ENCODE measurements at places on chromosomes 3 and 15.

DNA sequence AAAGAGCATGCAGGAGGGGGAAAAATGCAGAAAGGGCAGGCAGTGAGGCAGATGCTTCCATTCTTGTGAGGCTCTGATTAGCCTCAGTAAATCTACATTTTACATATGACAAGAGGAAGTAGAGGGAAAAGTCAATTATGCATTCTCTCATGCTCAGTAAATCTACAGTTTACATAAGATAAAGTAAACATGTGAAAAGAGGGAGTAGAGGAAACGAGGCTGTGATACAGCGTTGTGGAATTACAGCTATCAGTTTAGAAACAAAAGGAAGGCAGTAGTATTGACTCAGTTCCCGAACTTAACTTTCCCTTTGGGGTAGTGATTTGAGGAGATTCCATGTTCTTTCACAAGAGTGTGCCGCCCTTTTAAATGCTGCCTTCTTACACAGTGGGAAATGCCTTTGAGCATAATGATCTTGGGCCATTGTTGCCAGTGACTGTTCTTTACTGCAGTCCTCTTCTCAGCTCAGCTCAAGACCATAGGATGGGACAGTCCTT, 39.3 kb downstream of the OSTN start:
- no peak for DNase-seq

DNA sequence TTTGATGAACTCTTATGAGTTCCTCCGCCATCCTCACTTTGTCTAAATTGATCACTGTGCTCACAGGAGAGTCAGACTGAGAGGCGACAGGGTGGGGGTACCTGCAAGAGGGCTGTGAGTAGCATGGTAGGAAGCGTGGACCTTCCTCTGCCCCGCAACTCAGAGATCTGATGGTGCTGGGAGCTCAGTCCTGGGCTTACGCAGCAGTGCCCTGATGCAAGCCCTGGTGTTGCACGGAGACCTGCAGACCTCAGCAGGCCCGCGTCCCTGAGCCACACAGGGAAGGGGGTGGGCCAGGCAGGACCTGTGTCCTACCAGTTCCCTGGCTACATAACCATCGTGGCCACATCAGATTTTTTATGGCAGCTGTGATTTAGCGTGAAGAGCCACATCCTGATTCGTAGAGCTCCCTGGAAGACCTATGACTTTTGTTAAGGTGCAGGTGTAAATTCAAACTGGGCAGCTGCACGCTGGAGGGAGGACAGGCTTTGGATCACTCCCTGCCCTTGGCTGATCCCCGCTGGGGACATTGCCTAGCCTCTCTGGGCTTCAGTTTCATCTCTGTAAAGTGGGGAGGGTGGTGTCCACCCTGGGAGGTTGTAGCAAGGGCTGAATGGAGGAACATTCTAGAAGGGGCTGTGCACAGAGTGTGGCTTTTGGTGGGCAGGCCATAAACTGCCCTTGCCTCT, 176.1 kb downstream of the KLF13 start:
- DNase-seq: no peak

DNA sequence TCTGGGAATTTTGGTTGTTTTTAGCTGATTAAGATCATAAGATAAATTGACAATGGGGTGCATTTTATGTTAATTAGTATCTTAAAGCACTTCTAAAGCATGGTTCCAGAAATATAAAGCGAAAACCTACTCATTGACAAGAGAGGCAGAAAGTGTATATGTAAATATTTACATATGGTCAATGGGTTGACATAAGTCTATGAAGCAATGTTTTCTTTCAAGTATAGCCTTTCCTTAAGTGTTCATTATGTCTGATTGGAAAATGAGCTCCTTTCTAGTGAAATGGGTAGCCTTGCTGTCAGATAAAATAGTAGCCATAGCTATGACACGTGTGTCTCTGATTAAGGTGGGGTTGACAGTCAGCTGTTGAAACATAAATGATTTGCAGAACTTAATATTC, 365.2 kb upstream of the AGTR1 start:
- peak; percentile 4 for DNase-seq

DNA sequence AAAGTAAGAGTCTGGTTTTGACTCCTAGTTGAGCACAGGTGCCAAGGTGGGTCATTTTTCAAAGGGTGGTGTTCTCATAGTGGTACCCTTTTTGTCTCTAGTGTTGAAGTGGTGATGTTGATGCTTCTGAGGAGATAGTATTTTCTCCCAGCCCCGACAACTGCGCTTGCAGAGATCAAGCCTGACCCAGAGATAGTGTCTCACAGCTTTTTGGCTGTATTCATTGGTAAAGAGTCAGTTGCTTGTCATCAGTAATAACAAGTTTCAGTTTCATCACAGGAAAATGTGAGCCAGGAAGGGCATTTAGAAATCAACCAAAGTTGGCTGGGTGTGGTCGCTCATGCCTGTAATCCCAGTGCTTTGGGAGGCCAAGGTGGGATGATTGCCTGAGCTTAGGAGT, 139.3 kb downstream of the NFKBIZ start:
- no peak for DNase-seq

- DNase-seq: no peak
Measured at GRCh38 chr3:55584030-55584429, 96.9 kb upstream of the WNT5A start.

- no peak for DNase-seq
Measured at GRCh38 chr3:170572665-170573253, 13.1 kb downstream of the SLC7A14 start.
